ENCODE measurements at places on chromosomes 11 and 22. TPM values are rescaled to one million over a fixed set of nuclear protein-coding genes. Genes with fewer than 3 reads are reported as not detected.

Gene ABTB2
- 13.9 TPM for polyA plus RNA-seq

Gene MS4A12
- not detected for polyA plus RNA-seq

Gene APOA1
- 54.3 TPM for polyA plus RNA-seq

Gene LRP4
- polyA plus RNA-seq, result 25.3 TPM

Gene HEPHL1
- 0.44 TPM for polyA plus RNA-seq

Gene CDON
- polyA plus RNA-seq, result 28.7 TPM

Gene SLC17A6
- polyA plus RNA-seq, result not detected

Gene RAG2
- 0.30 TPM for polyA plus RNA-seq

Gene GLYATL1
- polyA plus RNA-seq, result 104 TPM

Gene PKP3
- polyA plus RNA-seq, result 3.9 TPM

Gene ARHGAP8
- 20.0 TPM for polyA plus RNA-seq

DNA sequence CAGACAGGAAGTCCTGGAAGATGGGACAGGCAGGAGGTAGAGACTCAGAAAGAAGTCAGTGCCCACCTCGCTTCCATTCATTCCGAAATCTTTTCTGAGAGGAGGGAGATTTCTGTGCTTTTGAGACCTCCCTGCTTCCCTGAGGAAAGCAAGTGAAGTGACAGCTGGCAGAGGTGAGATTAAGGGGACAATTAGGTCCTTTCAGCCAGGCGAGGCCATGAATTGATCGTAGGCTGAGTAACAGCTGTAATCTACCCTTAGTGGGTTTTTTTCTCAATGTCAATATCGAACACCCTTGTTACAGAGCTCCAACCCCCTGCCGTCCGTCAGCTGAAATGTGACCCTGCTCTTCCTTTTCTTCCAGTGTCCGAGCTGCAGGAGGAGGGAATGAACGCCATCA lies 96.0 kb downstream of the PARVA start:
- DNase-seq, result no peak

GRCh38 chr11:1705126-1706052 lies 8.4 kb downstream of the KRTAP5-6 start:
- no peak for DNase-seq

- DNase-seq, result no peak
Measured at GRCh38 chr22:48055827-48056226, 1293.4 kb downstream of the TBC1D22A start.

DNA sequence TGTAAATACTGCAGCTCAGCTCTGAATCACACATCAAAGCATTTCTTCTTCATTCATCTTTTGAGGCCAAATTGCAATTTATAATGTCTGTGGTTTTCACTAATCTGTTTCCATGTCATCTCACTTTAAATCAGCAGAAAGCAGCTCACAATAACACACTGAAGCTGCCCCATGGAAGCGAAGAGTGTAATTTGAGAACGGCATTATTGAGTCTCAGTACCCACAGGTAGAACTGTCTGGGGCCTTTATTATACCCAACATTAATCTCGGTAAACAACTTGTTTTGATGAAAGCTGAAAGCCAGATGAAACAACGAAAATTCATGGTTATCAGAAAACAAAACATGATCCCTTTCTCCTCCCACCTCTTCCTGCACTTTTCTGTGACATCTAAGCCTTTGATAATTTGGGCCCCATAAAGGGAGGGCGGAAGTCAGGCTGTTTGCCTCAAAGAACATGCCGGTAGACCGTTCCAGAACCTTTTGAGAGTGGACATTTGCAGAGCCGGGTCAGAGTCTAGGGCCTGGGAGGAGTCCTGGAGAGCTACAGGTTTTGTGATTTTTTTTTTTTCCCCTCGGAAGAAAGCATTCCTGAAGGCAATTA lies 68.2 kb upstream of the SESN3 start:
- DNase-seq, result no peak

DNA sequence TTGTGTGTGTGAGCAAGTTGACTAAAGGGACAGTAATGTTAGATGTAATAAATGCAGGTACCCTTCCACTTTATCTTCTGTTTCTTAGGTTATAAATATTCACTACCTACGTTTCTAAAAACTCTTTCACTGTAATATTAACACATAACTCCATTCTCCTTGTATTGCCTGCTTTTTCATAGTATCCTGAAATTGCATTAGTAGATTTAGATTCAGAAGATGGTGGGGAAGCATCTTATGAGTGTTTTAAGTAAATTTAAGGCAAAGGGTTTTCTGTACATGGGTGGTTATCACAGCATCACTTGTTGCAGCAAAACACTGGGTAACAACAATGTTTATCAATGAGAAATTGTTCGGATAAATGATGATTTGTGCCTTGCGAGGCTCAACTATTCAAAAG lies 115.2 kb upstream of the VPREB1 start:
- DNase-seq, result no peak

DNA sequence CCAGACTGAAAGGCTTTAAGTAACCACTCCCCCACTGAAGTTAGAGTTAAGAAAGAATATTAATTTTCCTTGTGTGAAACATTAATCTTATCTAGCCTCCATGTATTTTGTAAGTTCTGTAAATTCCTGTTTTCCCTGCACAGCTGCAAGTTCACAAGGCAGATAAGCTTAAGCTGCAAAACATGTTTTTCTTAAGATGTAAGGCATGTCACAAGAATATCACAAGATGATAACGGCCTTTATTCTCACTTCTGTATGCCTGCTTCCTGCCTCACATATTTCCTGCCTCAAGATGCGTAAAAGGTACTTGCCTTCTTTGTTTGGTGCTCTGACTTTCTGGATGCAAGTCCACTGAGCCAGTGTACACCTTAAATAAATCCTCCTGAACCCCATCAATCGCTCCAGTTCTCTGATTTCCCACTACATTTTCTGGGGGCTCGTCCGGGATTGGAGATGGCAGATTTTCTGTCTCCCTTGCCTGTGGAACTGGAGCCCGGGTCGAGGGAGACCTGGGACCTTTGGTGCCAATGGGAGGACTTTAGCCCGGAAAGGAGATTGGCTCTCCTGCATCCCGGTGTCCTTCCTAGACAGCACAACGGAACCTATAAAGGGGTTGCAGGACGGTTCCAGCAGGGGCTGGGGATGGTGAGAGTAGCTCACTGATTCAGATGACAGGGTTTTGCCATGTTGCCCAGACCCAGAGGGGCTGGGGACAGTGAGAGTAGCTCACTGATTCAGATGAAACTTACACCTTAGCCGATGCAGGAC lies 30.2 kb downstream of the PPARA start:
- DNase-seq, result no peak

DNA sequence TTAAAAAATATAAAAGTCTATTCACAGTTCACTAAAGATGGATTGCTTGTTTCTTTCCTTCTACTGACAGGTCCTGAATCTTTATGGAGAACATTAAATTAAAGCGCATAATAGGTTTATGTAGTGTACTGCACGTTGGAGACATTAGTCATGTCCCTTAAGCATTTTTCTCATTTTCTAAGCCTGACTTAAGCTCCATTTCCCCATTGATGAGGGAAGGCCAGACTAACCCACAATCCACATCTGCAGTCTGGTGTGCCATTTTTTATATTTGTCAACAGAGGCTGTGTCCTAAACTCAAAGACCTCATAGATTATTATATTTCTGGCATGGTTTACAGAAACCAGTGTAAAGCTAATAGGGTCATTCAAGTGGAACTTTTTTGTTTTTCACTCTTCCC lies 39.9 kb downstream of the CADM1 start:
- no peak for DNase-seq

DNA sequence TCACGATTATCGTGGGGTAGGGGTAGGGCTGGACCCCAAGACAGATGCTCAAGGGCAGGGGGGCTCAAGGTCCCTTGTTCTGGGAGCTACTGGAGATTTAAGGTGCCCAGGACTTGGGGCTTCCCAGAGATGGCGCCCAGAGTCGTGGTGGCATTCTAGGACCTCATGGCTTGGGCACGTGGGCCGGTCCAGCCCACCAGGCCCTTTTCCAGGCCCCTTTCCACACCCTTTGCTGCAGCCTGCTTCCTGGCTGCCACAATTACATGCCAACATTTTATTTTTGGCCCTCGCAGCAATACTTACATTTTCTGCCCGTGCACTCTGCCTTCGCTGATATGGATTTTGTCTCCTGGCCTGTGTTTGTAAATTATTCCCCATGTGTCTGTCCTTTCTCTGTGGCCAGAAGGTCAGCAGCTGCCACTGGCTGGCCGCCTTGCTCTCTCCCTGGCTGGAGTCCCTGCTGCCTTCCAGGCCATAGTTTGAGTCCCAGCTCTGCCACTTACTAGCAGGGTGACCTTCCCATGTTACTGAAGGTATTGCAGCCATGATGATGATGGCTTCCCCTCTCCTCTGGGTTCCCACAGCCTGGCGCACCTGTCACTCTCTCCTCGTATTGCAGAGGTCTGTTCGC lies 11.2 kb downstream of the MB start:
- DNase-seq, result no peak

GRCh38 chr11:59053387-59053786 lies 32.7 kb upstream of the GLYATL1B start:
- DNase-seq, result no peak

GRCh38 chr11:47139878-47140277 lies 36.8 kb downstream of the ARFGAP2 start:
- no peak for DNase-seq

DNA sequence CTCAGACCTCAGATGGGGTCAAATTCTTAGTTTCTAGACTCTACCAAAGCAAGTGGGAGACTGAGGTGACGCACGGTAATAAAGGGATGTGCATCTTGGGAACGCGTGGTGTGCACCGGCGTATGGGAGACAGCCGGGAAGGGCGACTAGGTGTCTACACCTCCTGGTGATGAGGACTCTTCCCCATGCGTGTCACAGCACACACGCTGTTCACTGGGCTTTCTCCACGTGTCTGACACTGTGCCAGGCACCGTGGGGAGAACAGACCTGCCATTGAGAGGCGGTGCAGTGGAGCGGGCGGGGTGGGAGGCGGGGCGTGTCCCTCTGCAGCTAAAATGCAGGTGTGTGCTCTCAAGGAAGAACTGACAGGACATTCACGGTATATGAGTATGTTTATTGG lies 5.3 kb downstream of the FXYD6 start:
- no peak for DNase-seq

DNA sequence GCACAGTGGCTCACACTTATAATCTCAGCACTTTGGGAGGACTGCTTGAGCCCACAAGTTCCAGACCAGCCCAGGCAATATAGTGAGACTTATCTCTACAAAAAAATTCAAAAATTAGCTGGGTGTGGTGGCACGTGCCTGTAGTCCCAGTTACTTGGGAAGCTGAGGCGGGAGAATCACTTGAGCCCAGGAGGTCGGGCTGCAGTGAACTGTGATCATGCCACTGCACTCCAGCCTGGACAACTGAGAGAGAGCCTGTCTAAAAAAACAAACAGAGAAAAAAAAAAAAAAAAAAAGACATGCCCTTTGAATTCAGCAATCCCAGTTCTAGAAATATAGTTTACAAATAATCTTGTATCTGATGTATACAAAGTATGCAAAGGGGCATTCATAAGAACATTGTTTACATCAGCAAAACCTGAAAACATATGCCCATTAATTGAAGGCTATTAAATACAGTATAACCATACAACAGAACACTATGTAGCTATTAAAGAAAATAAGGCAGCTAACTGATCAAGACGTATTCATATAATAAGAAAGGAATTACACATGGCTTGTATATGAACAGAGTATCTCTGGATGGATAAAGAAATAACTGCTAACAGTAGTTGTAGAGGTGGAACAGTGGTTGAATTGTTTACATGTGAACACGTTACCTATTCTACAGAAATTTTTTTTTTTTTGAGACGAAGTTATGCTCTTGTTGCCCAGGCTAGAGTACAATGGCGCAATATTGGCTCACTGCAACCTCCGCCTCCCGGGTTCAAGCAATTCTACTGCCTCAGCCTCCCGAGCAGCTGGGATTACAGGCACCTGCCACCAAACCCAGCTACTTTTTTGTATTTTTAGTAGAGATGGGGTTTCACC lies 35.7 kb downstream of the CELF1 start:
- no peak for DNase-seq

GRCh38 chr22:41501209-41501608 lies 32.3 kb downstream of the ACO2 start:
- DNase-seq, result no peak

GRCh38 chr22:29641042-29641699 lies 37.7 kb downstream of the NF2 start:
- peak; percentile 60 for DNase-seq

DNA sequence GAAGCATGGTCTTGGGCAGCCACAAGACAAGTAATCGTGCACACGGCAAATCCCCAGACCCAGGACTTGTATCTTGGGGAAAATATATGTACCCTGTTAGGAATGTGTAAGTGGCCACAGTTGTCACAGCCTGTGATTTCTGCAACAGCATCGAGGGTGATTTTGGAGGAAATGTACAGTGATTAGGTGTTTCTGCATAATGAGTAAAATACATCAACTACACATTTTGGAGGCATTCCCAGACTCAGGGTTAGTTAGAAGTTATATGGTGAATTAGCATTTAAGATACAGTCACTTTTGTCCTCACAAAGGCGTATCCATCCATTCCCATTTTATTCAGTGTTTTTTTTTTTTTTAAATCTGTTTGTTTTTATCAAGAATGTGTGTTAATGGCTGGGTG lies 28.4 kb downstream of the SUSD2 start:
- DNase-seq, result no peak

DNA sequence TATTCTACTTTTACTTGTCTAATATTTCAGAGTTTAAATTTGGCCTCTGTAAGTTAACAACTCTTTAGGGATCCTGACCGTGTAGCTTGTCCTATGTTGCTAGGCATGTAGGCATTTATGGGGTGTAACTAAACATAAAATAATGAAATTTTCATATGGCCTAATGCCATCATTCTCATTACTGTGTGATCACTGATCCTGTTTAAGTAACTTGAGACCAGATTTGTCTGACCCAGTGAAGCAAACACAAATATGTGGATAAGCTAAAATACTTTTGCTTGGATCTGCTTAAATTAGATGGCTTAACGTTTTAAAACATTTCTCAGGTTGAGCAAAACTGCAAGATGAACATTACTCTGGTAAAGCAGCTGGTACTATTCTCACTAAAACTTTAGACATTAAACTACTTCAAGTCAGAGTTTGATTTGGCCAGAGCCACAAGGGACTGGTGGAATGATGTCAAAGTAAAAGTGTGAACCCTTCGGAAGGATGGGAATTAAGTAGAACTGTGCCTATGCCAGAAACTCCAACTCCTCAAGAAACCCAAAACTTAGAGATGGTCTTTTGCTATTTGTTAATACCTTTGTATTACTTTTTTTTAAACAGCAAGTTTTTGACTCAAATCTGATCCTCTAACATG lies 12.5 kb downstream of the QSER1 start:
- DNase-seq, result no peak

GRCh38 chr22:22892096-22893052 lies 4.8 kb downstream of the IGLL5 start:
- DNase-seq, result no peak
